Stimulated activated CD4-positive, alpha-beta T cell treated with anti-CD3 and anti-CD28 coated beads, Interleukin-15, amount 100 ng/mL, for 48 hours (primary cell): ENCODE measurements at places on chromosomes 16 and 17.

DNA sequence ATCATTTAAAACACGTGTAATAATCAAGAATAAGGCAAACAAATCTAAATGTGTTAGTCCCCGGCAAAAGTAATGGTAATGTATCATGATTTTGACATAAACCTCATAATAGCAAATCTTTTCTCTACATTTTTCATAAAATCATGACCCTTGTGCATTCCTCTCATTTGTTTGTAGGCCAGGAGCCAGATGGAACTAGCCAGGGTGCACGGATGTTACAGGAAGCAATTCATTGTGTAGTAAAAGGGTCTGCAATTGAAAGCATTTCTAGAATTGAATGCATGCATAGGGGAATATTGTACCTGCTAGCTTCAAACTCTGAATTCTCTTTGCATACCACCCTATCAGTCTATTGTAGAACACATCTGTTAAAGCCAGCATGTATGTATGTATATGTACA, 66.6 kb downstream of the CNTNAP4 start:
- no peak for DNase-seq

DNA sequence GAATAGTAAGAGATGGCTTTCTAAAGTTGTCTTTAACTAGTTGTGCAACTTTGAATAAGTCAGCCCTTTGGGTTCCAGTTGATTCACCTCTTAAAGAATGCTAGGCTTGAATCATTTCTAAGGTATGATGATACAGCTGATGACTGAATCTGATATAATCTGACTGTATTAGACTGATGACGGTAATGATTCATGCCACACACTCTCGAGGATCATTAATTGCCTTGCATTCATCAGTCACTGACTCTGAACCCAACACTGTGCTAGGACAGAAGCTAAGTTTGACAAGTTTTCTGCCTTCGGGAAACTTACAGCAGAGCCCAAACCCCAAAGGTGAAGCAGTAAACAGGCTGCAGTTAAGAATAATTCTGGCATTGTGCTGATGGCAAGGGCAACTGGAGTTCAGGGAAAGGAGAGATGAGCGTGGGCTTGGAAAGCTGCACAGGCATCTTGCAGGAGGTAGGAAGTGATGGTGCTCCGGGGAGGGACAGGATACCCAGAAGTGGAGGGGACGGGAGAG, 25.8 kb downstream of the ASIC2 start:
- no peak for DNase-seq

DNA sequence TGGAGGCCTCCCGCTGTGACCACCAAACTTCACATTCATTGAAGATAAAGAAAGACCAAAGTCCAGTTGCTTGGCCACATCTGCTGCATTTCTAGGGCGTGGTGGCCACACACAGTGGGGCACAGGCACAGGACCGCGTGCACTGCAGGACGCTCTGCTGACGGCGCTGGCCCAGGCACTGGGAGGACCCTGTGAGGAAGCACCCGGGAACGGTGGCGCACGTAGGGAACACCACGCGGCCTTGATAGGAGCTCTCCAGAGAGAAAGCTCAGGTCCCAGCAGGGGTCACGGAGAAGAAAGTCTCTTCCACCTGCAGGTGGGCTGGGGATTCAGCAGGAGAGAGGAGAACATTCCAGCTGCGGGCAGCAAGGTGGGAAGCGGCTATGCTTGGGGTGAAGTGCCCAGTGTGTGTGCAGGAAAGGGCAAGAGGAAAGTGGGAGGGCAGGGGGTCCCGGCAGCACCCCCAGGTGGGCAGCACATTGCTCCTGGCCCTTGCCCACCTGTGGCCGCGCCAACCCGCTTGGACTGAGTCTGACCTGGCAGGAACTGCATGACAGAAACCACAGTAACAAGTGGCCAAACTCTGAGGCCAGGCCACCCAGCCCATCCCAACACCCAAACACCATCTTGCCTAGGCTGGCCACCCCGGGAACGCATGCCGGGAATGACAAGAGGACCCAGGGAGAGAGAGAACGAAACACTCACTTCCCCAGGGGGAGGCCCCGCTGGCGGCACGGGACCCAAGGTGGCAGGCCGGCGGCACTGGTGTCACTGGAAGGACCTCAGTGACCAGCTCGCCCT, 32.8 kb downstream of the TBC1D16 start:
- DNase-seq = no peak

GRCh38 chr16:56960681-56961281, 969 bp upstream of the CETP start:
- DNase-seq = no peak

DNA sequence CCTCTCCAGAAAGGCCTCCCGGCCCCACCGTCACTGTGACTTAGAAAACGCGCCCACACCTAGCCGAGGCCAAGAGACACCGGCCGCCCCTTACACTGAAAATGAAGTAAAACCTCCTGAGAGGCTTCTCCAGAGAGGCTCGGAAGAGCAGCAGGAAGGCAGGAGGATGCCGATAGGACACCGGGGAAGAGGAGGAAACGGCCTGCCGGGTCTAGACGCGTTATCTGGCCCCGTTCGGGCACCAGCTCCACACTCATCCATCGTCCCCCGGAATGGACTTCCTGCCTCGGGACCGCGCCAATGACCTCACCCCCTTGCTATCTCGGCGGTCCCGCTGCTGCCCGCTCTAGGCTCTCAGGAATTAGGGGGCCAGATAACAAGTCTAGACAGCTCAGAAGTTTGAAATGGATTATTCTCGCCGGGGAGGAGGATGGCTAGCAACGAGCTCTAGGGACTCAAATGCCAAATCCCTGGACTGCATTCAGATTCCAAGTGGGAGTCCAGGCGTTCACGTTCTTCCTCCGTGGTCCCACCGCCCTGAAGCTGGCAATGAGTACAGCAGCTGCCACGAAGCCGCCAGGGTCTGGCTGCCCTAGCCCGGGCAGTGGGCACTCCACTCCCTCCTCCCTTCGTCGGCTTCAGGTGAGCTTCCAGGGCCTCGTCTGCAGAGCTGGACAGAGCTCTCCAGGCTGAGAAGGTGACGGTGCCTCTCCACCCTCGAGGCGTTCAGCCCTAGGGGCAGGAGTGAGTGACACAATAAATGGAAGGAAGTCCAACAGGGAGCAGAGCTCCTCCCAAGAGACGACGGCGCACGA, 350.9 kb downstream of the FOXL1 start:
- no peak for DNase-seq

DNA sequence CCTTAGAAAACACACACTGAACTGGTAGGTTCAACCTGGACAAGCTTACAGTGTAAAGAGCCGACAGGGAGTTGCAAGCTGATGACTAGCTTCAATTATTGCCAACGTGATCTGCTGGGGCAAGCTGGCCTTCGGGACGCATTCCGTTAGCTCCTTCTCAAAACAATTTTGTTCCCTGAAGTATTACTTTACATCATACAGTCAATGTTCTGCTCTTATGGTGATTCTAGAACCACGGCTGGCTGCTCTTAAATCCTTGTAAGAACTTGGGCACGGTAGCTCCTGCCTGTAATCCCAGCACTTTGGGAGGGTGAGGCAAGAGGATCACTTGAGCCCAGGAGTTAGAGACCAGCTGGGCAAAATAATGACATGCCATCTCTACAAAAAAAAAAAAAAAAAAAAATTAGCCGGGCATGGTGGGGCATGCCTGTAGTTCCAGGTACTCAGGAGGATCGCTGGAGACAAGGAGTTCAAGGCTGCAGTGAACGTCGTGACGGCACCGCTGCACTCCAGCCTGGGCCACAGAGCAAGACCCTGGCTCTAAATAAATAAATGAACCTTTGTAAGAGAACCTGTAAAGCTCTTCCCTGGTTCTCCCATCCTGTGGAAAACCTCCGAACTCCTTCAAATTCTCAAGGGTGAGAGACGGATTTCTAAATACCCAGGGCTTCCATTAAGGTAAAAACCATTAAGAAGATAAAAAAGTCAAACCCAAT, 2.0 kb downstream of the CDIP1 start:
- no peak for DNase-seq

GRCh38 chr16:86090461-86091170, 191.7 kb downstream of the IRF8 start:
- no peak for DNase-seq

DNA sequence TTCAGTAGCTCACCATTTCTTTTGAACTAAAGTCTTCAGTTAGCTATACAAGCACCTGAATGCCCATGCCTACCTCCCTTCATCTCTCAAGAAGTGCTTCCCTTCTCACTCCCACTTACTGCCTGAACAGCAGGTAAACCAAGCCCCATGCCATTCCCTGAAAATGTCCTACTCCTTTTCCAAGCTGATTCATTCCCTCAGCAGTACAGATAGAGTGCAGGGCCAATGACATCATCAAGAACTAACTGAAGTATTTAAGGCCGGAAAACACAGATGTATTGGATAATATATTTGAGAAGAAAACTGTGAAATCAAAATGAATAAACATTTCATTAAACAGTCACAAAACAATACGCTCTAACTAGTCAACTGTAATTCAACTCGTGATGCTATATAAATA, 478.8 kb upstream of the CDH11 start:
- no peak for DNase-seq

DNA sequence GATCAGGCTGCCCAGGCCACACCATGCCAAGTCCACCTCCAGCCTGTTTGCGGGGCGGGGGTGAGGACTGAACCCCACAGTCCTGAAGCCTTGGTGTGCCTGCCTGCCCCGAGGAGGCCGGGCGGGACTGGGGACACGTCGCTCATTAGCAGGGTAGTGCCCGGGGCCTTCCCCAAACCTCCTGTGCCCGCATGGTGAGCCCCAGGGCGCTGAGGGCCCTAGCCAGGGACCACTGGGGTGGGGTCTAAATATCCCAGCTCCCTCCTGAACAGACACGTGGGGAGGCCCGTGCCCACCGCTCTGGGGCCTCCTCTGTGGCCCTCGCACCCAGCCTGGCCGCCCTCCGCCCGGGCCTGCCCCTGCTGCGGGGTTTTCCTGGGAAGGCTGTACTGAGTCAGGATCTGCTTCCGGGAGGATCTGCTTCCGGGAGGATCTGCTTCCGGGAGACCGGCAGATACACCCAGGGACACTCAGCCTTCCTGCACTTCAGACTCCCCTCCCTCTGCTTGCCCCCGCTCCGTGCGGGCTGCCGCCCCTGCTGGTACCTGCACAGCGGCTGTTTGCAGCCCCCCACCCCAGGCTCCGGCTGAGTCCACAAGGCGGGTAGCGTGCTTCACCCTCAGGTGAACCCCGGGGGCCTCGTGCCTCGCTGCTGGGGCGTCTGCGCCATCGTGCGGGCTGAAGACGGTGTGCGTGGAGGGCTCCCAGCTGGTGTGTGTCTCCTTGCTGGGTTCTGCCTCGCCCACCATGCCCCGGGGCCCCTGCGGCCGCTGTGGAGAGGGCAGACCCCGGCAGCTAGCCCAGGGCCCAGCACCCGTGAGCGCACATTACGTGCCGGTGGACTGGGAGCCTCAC, 23.6 kb upstream of the CACNA1H start:
- no peak for DNase-seq

DNA sequence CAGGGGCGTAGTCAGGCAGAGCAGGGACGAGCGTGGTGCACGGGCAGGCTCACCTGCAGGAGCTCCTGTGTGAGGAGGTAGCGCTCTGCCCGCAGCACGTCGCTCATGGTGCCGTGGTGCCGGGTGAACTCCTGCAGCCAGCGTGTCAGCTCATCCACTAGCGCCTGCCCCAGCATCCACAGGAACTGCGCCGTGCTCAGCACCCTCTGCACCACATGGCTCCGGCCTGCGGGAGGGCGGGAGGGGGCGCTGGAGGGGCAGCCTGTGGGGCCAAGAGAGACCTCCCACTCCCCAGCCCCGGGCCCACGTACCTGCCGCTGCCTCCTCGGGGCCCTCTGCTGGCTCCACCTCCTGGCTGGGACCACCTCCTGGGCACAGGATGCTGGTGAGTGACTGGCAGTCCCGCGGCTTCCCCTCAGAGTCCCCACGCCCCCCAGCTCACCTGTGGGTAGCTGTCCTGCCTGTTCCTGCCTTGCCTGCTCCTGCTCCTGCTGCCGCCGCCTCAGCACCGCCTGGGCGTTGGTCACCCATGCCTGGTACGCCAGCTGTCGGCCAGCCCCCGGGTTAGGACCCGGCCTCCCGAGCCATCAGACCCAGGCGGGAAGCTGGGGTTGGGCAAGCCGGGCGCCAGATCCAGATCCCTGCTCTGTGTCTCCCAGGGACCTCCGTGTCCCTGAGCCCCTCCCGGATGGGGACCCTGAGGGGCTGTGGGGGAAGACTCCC, 16.6 kb downstream of the CTU2 start:
- no peak for DNase-seq

DNA sequence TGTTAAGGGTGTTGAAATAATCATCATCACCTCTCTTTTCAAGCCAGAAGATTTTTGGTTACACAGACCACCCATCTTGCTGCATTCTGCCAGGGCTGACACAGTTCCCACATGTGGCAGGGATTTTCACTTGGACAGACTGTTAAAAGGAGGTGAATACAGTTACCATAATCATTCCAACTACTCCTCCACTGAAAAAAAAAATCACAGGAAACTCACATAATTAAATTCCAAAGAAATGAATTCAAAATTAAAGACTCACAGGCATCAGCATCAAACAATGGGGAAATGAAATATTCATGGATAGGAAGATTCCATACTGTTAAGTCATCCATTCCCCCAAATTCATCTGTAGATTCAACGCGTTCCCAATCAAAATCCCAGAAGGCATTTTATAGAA, 209.4 kb downstream of the MRTFB start:
- no peak for DNase-seq

DNA sequence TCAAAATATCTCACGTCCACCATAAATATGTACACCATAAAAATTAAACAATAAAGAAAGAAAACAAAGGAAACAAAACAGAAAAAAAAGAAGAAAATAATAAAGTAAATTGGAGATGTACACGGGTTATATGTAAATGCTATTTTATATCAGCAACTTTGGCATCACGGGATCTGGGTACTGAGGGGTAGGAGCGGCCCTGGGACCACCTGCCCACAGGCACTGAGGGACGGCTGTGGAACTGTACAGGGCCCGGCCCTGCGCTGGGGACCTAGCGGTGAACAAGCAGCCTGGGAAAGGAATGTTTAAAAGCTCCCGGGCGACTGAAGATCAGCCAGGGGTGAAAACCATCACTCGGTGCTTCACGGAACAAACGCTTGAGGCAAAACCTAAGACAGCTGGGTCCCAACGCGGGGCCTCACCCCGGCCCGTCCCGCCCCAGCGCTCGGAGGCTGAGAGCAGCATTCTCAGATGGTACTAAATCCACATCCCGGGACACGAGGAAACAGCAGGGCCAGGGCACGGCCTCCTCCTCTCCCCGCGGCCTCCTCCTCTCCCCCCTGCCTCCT, 31.2 kb downstream of the NXN start:
- DNase-seq = no peak

- no peak for DNase-seq
Measured at GRCh38 chr16:6317934-6318333, 1014.7 kb upstream of the RBFOX1 start.
